Neural progenitor cell (in vitro differentiated cells): ENCODE measurements at places on chromosomes 12 and 14. TPM values are rescaled to one million over a fixed set of nuclear protein-coding genes. Genes with fewer than 3 reads are reported as not detected.

GRCh38 chr14:103561381-103562178 is 877 bp downstream of the BAG5 start:
- DNase-seq: peak; percentile 71

DNA sequence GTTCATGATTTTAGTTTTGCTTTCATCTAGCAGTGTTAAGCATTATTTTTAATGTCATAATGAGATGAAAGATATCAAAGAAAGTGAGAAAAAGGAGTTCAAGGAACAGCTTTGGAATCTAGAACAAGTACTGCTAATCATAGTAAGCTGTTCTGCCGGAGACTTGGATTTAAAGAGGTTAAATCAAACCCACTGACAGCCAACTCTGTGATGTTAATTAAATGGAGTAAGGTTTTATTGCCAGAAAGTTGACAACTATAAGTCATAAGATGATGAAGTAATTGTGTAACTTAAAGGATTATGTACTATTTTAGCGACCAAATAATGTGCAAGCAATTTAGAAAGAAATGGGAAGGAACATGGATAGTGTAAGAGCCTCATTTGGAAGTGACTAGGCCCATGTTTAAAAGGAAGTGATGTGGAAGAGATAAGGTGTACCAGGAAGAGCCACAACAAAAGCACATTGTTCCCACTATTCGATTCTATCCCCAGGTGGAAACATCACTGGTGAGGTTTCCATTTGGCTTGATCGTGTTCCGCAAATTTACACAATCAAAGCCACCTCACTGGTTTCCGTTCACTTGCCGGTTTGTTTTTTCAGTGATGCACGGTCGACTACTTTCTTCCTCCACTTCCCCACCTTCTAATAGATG is 388.5 kb downstream of the PAWR start:
- no peak for DNase-seq

- no peak for DNase-seq
These were observed 33.4 kb downstream of the CCER1 start for GRCh38 chr12:90921536-90921935.

DNA sequence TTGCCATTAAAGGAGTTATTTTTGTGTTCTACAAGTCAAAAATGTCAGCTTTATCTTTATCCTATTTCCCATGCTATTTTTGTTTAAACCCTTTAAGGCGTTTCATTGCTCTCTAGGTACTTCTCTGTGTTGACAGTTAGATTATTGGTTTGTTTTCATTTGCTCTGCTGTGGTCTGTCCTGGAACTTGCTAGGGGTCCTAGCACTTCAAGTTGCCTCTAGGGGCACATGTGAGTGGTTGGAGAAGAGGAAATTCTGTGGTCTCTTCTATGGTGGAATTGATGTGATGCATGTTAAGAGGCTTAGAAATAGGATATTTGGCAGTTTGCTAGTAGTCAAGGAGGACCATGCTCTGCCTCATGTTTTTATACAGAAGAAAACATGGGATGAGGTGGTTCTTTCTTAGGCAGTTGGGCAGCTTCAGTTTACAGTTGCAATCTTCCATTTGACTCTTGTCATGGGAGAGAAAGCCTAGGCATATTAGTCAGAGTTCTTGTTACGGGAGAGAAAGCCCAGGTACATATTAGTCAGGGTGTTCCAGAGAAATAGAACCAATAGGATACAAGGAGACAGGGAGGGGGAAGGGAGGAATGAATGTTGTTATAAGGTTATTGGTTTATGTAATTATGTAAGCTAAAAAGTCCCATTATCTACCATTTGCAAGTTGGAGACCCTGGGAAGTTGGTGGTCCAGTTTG is 14.4 kb downstream of the TTLL5 start:
- DNase-seq: peak; percentile 21

The KRT7 gene
- total RNA-seq: 3.2 TPM in 1 of 2 replicates, not detected in the other

The ACVRL1 gene
- total RNA-seq: 0.22 and 2.0 TPM in 2 replicates

DNA sequence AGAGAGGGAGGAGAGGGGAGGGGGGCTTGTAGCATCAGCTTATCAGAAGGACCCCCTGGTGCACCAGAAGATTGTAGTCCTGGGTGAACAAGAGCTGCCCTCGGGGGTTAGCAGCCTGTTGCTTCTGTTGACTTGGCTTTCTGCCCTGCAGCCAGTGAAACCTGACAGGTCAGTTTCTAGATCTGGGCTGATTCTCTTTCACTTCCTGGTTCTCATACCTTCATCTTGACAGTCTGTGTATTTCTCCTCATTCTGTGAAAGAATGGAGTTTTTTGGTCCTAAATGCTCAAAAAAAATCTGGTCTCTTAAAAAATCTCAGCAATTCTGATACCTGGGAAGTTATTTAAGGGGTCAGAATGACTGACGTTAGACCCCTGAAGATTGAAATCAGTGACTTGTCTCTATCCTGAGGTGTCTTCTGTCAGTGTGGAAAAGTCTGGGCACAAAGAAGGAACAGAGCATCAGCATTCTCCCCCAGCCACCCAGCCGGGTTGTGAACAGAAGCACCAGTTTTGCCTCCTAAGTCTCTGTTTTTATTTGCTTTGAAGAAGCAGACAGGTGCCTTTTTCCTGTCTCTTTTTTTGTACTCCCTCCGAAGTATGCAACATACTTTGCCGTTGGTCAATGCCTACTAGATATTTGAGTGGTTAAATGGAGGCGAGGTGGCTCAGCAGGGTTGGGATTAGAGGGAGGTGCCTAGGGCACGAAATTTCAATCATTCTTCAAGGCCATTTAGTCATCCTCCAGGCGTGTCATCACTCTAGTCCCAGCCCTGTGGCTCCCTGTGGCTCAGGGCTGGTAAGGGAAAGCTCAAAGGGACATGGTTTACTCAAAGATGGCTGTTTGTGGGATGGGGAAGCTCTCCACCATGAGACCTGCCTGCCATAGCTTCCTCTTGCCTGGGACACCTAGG is 24.0 kb downstream of the TTC9 start:
- peak; percentile 11 for DNase-seq

DNA sequence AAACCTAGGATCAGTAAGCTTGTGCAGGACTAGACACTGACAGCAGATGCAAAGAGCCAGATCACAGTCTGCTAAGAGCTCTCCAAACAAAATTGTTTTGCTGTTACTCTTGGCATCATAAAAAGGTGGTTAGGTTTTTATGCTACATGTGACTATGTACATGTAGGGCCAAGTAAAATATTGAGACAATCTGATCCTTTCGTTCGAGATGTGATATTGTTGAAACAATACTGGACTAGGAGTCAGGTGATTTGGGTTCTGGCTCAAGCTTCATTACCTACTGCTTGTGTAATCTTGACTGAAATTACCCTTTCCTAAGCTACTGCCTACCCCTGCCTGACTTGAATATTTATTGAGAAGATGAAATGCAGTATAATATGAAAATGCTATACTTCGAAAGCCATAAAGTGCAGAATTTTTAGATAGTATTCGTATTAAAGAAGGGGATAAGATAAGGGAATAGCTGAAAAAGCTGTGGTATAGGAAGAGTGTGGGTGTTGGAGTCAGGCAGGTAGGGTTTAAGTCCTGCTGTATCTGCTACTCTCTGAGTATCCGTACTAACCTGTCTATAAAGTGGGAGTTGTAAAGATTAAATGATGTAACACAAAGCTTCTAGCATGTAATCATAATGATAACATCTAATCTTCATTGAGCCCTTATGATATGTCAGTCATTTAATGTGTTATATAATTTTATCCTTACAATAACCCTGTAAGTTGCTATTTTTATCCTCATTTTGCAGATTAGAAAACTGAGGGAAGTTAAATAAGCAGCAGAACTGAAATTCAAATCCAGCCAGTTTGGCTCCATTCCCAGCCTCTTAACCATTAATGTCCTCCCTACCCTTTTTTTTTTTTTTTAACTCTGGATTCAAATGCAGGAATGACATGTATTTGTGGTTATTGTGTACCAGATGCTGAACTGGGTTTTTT is 38.6 kb upstream of the ATF1 start:
- no peak for DNase-seq

- DNase-seq: no peak
These were observed 20.7 kb downstream of the NAA25 start for GRCh38 chr12:112087851-112088250.

The PCED1B gene
- 0.25 and 3.1 TPM in 2 replicates for total RNA-seq

GRCh38 chr12:105018776-105019175 is 32.7 kb downstream of the NOPCHAP1 start:
- DNase-seq: peak; percentile 48

The OTOGL gene
- total RNA-seq: 0.13 and 0.77 TPM in 2 replicates

GRCh38 chr12:124566161-124566996 is 1.0 kb downstream of the NCOR2 start:
- peak; percentile 88 for DNase-seq

The POTEG gene
- not detected in 2 replicates for total RNA-seq

GRCh38 chr14:92677087-92677668 is 71.2 kb downstream of the LGMN start:
- DNase-seq: no peak

The CDKN1B gene
- 75.5 and 84.2 TPM in 2 replicates for total RNA-seq

GRCh38 chr14:26252176-26252575 is 345.7 kb downstream of the NOVA1 start:
- no peak for DNase-seq

DNA sequence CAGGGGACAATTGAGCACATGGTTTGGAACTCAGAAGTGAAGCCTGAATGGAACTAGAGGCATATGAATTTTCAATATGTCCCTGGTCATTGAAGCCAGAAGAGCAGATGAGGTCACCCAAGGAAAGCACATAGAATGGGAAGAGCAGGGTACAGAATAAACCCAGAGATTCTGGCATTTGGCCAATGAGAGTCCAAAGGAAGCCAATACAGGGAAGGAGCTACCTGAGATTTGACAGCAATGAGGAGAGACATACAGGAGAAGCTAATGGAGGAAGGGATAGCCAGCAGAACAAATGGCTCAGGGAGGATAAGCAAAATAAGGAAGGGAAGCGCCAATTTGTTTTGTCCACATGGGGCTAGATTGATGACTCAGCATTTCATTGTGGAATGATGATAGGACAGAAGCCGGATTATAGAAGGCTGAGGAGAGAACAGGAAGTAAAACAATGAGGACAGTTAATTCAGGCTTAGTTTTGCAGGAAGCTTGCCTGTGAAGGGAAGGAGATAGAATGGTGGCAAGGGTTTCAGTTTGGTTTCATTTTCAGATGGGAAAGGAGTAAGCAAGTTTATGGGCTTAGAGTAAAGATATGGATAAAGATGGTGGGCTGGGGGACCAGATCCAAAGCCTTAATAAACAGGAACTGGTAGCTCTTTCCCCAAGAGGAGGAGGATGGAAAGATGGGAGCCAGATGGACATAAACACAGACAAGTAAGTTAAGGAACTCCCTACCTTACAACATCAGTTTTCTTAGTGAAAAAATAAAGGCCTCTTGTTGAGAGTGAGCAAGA is 3.2 kb upstream of the SPTSSA start:
- peak; percentile 9 for DNase-seq

GRCh38 chr12:4794491-4794890 is 74.3 kb downstream of the GALNT8 start:
- DNase-seq: no peak

DNA sequence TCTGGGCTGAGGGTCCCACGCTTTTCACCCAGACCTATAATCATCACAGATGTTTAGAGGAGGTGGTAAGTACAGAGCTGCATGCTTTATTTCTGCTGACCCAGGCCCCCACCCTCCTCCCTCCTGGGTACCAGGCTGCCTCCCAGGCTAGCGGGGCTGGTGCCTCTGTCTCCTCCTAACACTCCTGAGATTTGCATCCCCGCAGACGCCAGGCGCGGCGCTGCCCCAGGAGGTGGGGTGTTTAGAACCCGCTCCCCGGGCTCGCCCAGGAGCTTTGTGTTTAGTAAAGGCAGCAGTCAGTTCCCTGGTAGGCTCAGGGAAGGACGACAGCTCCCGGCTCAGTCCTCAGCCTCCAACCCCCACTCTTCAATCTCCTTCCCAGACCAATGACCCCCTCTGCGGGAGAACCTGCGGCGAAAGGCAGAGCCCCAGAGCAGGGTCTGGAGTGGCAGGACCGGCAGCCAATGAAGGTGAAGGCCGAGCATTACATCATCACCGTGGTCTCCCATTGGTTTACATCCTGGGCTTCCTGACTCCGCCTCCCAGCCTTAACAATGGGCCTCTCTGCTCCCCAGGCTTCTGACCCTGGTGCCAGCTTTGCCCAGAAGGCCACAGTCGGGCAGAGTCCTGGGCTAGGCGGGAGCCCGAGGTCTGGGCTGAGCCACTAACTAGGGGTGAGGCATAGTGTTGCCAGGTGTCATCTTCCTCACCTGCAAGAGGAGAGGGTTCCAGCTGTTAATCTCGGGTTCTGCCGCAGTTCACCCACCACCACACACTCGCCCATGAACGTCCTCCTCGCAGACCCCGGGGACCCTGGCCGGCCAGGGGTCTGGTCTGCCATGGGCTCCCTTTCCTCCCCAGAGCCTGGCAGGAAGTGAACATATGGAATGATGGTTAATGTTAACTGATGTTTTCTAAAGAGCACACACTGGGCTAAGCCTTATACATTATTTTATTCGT is 57.5 kb downstream of the CALM1 start:
- peak; percentile 96 for DNase-seq

DNA sequence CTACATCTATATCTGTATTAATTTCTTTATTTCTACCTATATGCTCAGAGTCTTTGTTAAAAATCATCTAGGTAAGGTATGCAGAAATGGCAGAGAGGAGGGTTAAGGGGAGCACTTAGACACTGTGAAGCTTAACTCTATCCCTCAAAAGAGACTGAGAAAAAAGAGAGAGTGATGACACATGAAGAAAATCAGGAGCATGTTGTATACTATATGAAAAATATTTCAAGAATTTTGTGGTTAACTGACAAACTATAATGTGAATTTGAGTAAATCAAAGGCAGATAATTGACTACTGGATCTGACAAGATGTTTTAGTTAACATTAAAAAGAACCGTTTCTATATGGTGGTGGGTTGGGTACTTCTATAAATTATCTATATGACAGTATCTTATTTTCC is 1814.2 kb upstream of the SEL1L start:
- DNase-seq: no peak

DNA sequence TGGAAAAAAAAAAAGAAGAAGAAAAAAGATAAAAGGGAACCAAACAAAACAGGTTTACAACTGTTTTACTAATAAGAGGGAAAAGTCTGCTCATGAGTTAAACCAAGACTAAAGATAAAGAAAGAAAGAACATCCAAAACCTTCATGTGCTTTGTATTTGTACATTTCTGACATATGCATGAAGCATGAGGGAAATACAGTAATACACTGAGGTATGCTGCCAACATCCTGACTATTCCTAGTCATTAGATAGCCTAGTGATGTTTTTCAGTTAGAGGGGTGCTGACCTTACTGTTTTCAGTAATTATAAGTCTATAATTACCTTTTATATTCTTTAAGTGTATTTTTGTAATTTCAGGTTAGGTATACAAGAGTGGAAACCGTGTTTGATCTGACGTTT is 793.3 kb downstream of the DIO2 start:
- no peak for DNase-seq
